Activated CD8-positive, alpha-beta memory T cell treated with anti-CD3 and anti-CD28 coated beads for 1 hour (primary cell): ENCODE measurements at places on chromosomes 4 and X.

- no peak for DNase-seq
These were observed 668.2 kb upstream of the NDST4 start for GRCh38 chr4:115781528-115782146.

DNA sequence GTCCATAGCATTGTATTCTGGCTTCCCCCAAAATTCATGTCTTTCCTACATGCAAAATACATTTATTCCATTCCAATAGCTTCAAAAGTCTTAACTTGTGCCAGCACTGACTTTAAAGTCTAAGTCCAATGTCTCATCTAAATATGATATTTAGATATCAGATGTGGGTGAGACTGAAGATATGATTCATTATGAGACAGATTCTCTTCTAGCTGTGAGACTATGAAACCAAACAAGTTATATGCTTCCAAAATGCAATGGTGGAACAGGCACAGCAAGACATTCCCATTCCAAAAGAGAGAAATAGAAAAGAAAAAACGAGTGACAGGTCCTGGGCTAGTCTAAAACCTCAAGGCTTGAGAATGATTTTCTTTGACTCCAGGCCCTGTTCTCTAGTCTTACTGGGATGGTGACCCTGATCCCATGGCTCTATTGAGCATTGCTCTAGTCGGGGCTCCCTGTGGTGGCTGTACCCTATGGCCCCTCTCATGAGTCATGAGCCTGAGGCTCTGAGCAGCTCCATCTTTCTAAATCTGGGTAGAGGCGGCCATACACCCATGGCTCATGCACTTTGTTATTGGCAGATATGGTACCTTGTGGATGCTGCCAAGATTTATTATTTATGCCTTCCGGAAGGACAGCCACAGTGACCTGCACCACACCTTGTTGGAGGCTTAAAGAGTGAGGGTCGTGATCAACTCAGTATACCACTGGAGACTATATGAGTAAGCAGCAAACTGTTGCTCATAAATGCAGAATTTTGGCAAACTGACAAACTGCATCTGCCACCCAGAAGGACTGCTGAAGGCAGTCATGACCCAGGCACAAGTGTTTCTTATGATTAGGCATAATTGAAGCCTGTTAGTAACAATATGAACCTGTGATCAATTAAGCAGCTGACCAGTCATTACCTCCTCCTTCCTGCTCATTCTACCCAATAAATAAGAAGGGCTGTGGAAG lies 38.5 kb upstream of the BOD1L1 start:
- no peak for DNase-seq

- DNase-seq, result no peak
These were observed 329.3 kb upstream of the NOCT start for GRCh38 chr4:138686106-138686835.

GRCh38 chrX:153769158-153769864 lies 5.3 kb downstream of the PLXNB3 start:
- DNase-seq, result no peak

DNA sequence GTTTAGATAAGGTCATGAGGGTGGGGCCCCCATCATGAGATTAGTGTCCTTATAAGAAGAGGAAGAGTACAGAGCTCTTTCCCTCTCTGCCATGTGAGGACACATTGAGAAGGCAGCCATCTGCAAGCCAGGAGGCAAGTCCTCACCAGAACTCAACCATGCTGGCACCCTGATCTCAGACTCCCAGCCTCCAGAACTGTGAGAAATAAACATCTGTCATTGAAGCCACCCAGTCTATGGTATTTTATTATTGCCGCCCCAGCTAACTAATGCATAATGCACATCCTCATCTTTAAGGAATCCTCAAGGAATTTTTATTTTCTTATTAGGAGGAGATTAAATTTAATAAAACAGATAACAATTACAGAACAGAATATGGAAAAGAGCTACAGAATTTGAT lies 16.7 kb upstream of the EXOSC9 start:
- DNase-seq, result no peak

DNA sequence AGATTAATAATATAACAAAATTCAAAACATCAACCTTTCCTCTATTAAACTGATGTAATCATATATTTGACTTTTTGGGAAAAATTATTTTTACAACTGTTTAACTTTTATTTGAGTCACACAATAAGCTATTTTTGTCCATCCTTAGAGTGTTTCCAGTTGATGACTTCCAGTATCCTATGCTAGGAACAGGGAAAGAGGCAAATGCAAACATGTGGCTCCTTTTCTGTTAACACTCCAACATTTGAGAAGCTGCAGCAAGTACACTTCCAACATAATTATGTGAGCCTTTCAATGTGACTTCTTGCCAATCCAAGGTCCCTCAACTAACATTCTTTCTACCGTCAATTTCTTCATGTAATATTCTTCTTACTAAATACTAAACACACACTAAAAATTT lies 117.7 kb downstream of the PPA2 start:
- no peak for DNase-seq

- DNase-seq, result no peak
These were observed 145.1 kb upstream of the ARHGEF9 start for GRCh38 chrX:63930140-63930539.

GRCh38 chr4:37970702-37971101 lies 10.5 kb downstream of the PTTG2 start:
- no peak for DNase-seq

DNA sequence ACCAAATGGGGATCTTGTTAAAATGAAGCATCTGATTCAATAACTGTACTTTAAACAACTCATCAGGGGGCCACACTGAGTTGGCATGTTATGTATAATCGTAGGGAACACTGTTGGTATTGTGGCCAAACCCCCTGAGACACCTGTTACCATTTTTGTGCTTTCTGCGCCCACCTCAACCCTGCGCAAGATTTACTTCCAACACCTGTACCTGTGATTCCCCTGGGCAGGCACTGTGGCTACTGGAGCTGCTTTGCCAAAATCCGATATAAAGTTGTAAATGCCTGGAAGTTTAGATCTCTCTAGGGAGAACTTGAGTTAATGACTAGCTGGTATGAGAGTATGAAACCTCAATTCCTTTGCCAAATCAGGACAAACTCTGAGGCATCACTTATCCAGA lies 259.8 kb upstream of the ATOH1 start:
- no peak for DNase-seq

GRCh38 chr4:38710053-38710452 lies 46.1 kb downstream of the KLF3 start:
- DNase-seq, result no peak

- DNase-seq, result no peak
These were observed 41.5 kb upstream of the XPNPEP2 start for GRCh38 chrX:129697204-129697829.

GRCh38 chr4:142556048-142556447 lies 290.1 kb downstream of the INPP4B start:
- no peak for DNase-seq

- no peak for DNase-seq
These were observed 212.2 kb downstream of the CBR4 start for GRCh38 chr4:168797738-168798375.

DNA sequence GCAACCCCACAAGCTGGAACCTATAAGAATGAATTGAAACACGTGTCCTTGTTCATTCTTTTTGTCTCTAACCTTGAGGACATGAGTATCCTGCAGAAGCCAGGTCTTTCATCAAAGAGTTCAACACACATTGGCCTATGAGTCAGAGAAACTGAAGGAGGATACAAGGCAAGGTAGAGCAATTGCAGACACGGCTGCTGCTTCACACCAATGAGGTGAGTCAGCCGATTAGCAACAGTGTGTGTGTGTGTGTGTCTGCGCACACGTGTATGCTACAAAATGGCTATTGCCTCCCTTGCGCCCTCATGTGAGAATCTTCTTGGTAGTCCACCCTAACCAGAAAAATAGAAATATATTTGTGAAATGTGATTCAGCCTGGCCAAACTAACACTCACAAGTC lies 1477.7 kb upstream of the IGFBP7 start:
- DNase-seq, result no peak

GRCh38 chrX:119015407-119016237 lies 41.2 kb downstream of the LONRF3 start:
- no peak for DNase-seq

DNA sequence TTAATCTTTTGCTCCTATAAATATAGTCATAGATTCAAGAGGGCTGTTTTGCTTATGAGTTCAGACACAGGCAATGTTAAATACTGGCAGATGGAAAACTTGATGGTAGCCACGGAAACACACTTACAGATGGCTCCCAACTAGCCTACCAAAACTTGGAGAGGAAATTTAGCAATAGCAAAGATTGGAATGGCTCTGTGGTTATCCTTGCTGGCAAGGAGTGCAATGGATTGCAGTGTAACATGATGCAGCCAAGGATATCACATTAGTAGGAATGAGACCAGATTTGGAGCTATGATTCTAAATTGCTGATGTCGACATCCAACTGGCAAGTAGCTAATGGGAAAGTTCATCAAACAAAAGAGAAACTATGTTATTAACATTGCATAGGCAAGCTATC lies 791.0 kb upstream of the DIAPH2 start:
- DNase-seq, result no peak

DNA sequence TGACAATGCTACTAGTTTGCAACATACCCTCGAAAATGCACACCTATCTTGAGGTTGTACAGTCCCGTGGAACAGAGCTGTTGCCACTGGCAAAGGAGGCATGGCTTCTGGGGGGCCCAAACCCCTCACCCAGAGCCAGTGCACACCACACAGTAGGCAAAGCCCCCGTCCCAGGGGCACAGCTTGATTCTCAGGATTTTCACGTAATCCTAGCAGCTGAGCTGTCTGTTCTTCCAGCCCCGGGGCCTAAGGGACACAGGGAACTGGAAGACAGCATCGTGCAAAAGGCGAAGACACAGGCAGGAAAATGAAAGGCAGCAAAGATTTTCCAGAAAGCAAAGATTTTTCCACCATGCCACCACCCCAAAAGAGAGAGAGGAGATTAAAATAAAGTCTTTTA lies 77.2 kb downstream of the JAKMIP1 start:
- no peak for DNase-seq

- DNase-seq, result no peak
These were observed 543.3 kb downstream of the GRID2 start for GRCh38 chr4:92847026-92847425.

- no peak for DNase-seq
These were observed 45.5 kb downstream of the CENPC start for GRCh38 chr4:67499799-67500198.

DNA sequence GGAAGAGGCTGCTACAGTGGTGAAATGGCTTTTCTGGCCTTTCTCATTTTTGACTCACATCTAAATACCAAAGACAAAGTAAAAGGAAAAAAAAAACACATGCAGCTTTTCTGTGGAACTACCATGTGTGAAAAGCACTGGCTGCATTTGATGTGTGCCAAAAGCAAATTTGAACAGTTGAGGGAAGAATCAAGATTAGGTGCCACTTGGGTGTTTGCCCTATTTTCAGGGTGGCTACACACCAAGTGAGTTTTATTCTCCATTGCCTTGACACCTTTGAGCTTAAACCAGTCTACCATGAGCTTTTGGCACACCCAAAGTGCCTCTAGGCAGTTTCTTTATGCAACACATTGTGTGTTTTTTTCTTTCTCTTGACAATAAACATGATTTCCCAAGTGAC lies 423.9 kb downstream of the FAM133A start:
- DNase-seq, result no peak

DNA sequence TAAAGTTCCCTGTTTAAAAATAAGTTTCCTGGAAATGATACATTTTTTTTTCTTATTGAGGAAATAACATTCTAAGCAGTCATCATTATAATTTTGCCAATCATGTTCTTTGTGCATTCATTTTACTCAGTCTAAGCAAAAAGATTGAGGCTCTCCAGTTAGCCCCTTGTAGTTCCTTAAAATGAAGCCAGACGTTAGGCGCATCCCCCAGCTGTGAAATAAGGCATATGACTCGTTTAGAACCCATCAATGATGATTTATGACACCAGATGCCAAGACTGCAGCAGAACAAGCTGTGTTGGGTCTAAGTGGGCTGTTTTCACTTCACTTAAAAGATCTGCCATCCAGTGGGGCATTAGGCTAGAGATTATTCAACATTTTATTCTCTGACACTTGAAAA lies 17.0 kb downstream of the PDGFC start:
- no peak for DNase-seq

GRCh38 chrX:105167233-105167632 lies 53.3 kb downstream of the TEX13A start:
- DNase-seq, result no peak

- no peak for DNase-seq
These were observed 2.2 kb upstream of the CFI start for GRCh38 chr4:109803924-109804571.

- no peak for DNase-seq
These were observed 44.8 kb downstream of the HMGB2 start for GRCh38 chr4:173289353-173289727.

DNA sequence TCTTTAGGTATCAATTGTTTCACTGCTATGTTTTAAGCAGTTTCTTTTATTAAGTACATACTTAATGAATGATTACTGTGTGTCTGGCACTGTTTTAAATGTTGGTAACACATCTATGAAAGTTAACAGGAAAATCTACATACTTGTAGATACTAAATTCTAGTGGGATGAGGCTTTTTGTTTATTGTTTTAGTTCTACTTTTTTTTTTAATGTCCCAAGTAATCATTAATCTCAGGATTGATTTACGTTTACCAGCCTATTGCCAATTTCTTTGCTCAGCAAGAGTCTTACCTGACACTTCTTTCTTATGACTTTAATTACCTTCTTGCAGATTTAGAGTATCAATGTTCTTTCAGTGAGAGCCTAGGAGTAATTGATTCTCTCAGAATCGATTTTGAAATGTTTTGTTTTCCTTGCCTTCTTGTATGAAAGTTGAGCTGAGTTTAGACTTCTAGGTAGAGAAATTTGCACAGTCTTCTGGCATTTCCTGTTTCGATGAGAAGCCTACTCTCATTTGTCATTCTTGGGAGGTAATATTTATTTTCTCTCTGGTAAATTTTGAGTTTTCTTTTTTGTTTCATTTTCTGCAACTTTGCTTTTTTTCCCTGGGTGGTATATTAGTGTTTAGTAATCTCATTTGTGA lies 235.2 kb upstream of the ANKRD50 start:
- DNase-seq, result no peak

DNA sequence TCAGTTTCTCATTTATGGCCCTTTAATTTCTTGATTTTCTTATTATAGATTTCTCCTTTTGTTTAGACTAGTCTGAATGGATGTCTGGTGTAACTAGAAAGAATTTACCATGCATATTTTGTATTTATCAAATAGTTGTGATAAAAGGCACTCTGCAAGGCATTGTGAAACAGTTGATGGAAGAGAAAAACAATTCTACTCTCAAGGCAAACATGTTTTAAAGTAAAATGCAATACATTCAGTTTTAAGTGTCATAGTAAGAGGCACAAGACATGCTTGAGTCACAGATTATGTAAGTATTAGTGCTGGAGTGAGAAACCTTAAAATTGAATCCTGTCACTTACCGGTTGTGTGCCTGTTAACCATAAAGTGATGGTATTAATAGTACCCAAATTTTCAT lies 283.3 kb upstream of the DKK2 start:
- DNase-seq, result no peak

DNA sequence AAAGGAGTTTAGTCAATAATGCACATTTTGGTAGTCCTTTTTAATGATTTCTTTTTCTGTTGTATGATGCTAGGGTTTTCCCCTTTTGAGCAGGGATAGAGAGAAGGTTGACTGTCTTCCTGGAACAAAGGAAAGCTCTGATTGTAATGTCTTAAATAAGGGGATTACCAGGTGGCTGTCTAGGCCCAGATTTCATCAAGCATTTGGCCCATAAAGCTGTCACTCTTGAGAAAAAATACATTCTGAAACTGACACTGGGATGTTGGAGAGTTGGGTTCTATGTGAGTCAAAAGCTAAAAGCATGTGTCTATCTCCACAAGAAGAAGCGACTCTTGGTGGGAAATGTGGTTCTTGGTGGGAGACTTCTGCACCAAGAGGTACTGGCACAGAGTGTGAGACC lies 26.4 kb downstream of the KIAA1210 start:
- DNase-seq, result no peak

GRCh38 chr4:33316578-33316977 lies 2596.4 kb downstream of the PCDH7 start:
- DNase-seq, result no peak
